CD14-positive monocyte (primary cell): ENCODE measurements at places on chromosomes 2 and 18.

DNA sequence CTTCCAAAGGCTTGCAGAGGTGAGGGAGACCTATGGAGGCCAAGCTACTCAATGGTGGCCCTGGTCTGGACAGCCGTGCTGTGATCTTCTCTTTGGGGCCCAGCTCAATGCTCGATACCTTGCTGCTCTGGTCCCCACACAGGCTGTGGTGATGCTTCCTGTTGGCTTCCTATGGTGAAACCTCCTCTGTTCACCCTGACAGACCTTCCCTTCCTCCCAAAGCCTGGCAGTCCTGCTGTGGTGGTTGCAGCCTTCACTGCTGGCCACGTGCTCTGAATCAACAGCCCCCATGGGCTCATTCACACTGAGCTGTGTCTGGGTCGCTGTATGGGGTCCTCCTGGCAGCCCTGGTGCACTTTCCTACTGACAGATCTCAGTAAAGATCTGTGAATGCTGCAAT lies 31.0 kb upstream of the GALR1 start:
- no peak for DNase-seq

- no peak for DNase-seq
Measured at GRCh38 chr18:46325895-46326294, 221.7 kb downstream of the HAUS1 start.

GRCh38 chr2:10934979-10935350 lies 23.2 kb downstream of the KCNF1 start:
- no peak for DNase-seq

DNA sequence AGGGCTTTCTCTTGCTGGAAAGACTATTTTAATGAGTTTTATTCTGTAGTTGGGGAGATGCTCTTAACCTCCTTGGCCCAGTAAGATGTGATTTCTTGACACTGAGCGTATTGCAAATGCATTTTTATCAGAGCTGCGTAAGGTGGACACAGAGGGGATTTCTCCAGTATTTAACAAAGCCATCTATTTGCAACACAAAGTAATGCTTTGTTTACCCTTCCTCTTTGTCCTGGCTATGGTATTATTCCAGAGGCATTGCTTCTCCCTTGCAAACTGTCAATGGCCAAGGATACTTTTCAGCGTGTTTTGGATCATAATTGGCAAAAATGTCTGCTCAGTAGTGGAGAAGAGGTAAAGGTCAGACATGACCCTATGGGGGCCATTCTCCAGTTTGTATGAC lies 90.8 kb upstream of the PIK3C3 start:
- no peak for DNase-seq

DNA sequence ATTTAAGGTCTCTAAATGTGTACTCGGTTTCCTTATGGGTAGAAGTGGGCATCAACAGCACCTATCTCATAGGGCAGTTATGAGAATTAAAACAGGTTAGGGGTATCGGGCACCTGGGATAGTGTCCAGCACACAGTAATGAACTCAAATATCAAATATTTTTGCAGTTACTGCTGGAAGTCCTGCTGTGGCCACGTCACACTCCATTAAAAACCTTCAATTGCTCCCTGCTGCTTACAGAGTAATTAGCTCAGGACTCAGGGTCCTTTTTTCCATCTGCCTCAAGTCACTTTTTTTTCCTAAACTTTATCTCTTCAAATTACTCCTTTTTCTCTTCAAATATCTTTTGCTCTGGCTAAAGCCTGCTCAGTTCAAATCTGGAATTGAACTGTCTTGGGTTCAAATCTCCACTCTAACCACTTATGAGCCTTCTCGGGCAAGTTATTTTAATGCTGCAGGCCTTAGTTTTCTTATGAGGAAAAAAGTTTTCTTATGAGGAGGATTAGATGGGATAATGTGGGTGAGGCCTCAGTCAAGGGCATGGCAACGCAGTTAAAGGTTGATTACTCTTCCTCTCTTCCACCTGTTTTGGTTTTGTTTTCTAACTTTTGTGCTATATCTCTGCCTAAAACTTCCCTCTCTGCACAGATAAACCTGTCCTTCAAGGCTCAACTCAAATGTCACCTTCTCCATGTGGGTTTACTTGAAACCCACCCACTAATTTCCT lies 36.6 kb downstream of the SPRED2 start:
- DNase-seq, result no peak

DNA sequence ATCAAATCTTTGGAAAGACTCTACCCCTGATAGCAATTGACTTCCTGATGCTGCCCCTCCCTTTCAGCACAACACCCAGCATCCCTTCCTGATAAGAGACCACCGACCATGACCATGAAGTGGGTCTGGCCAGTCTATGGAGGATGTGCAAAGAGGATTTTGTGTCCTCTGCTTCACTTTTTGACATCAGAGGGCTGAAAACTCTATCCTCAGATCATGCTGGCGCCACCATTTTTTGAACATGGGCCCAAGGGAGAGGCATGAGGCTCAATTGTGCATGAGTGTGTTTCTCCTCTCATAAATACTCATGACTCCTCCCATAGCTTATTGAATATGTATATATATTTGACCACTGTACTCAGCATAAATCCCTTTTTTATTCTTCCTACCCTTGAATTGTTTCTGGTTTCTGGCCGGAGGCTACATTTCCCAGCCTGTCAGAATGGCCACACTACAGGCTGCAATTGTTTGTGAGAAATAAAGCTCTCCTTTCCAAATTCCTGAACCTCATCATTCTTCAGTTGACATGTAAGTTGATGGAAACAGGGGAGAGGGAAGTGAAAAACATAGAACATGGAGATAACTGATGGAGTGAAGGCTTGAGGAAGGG lies 314.1 kb downstream of the MYCN start:
- DNase-seq, result no peak

DNA sequence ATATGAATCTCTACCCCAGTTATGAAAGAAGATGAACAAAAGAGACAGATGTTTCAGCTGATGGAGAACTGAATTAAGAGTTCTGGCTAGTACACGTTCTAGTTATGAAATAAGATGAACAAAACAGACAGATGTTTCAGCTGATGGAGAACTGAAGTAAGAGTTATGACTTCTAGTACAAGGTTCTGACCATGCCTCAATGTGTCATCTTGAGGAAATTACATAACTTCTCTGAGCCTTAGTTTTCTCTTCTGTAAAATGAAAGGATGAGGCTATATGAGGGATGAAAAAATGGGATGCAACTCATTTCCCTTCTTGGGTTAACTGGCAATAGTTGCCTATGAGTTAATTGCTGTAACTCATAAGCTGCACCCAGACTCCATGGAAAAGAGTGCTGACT lies 92.9 kb upstream of the WDR75 start:
- DNase-seq, result no peak
